Thoracic aorta (tissue), 2 donors: ENCODE measurements at places on chromosomes 1 and 21. TPM values are rescaled to one million over a fixed set of nuclear protein-coding genes. Genes with fewer than 3 reads are reported as not detected.

- DNase-seq = no peak
These were observed 23.8 kb upstream of the LDLRAP1 start for GRCh38 chr1:25519624-25520023.

- DNase-seq = no peak
These were observed 64.7 kb downstream of the SNRPE start for GRCh38 chr1:203926025-203926540.

DNA sequence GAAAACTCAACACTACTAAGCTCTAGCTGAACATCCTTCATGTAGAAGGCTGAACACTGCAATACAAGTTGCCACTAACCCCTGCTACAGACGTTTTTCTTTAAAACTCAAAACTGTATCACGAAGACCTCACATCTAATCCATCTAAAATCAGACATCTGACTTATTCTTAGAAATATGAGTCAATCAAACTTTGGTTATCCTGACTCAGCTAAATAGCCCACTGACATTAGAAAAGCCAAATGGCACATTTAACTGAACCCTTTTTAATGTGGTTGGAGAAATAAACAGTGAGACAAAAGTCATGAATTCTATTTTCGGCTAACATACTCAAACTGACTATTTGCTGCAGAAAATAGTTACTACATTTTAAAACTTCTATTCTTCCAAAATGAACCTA is 35.6 kb downstream of the WLS start:
- DNase-seq = no peak

- DNase-seq = no peak
These were observed 26.1 kb upstream of the STMN1 start for GRCh38 chr1:25932321-25932720.

DNA sequence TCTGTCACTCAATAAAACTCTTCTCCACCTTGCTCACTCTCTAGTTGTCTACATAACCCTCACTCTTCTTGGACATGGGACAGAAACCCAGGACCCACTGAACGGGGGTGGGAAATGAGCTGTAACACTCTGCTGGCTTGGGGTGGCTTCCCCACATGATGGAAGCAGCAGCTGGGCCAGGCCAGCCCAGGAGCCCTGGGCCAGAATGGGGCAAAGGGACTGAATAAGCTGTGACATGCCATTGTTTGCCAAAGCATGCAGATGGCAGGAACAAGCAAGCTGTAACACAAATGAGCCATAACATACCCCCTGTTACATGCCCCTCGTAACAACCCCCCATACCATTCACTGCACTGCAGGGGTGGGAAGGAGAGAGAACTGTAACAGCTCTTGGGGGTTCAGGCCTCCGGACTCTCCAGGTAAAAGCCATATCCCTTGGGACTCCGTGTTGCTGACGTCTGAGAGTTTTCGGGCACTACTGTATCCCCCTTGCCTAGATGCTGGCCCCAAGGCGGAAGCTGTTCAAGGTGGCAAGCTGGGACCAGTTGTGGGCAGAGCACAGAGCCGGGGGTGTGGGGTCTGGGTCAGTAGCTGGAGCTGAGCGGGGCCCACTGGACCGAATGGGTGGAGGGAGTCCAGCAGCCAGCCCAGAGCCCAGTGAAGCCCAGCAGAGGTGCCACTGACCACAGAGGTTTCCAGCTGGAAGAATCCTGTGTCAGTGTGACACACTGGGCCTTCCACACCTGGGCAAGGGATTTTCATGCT is 56.1 kb upstream of the DMRTB1 start:
- DNase-seq = no peak

- no peak for DNase-seq
These were observed 948.4 kb downstream of the MRPL39 start for GRCh38 chr21:24658926-24659325.

DNA sequence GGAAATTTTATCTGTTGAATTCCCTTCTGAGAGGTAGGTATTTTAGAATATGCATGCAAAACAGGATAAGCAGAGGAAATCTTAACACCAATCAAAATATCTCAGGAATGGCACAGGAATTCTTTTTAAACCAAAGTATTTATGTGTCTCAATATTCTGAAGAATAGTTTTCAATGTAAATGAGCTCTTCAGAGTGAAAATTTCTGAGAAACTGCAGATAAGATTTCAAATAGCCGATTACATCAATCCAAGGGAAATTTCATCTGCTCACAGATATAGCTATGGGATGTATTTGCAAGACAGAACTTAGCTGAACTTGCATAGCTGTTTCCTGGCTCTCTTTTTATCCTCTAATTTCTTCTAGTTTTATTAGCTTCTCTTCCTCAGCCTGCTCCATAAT is 209.5 kb downstream of the GRIK1 start:
- no peak for DNase-seq

HPCA gene
- total RNA-seq = not detected

MIXL1 gene
- not detected for total RNA-seq

OR2T2 gene
- total RNA-seq = not detected

NAV1 gene
- 126 TPM for total RNA-seq

ECM1 gene
- total RNA-seq = 54.0 TPM

- no peak for DNase-seq
These were observed 30.6 kb upstream of the NEK7 start for GRCh38 chr1:198125995-198126735.

FMO4 gene
- 10.6 TPM for total RNA-seq

DNA sequence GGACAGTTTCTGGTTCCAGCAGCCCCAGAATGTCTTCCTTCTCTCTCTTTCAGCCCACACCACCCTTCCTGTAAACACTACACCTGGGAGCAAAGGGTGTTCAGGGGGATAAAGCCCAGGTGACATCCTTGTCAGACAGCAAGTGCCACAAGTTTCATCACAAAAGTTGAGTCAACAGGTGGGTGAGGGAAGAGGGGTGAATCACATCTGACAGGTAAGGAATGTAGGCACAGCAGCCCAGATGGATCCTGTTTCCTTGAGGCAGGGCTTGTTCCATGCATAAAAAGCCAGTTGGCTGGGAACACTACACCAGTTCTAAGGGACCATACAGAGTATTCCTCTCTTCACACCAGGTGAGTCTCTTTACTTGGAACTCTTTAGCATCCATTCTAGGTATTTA is at the start of gene SPRR1B:
SPRR1B (plus strand) TSS at position 309 of the 400 bp plus-strand sequence. CDS start 1,143 bp downstream, outside the sequence.
- DNase-seq = no peak

KCNT2 gene
- total RNA-seq = 15.6 TPM

DNA sequence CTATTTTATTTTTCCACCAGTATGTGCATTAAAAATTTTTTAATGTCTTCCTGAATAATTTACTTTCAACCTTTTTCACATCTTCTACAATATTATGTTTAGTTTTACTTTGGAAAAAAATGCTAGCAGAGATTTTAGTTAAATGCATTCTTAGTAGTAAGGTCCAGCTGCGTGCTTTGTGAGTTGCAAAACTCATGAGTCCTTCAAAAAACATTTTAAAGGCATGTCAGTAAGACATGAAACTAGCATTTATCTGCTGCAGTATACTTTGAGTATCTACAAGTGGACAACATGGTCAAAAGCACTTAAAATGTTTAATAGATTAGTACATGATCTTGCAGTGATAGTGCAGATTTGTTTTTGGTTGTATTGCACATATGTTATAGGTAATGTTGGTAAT is 139.0 kb downstream of the HS2ST1 start:
- DNase-seq = no peak

GRCh38 chr1:234612352-234613127 is 2.6 kb upstream of the IRF2BP2 start:
- DNase-seq = peak; percentile 87

FCRL4 gene
- total RNA-seq = not detected

- no peak for DNase-seq
These were observed 280.3 kb downstream of the HMCN1 start for GRCh38 chr1:186014370-186015037.

GRCh38 chr1:94032637-94033036 is 88.3 kb downstream of the ABCA4 start:
- DNase-seq = no peak

GRCh38 chr1:183140633-183141032 is 45.4 kb upstream of the LAMC2 start:
- no peak for DNase-seq

- DNase-seq = no peak
These were observed 53.4 kb downstream of the GALNT2 start for GRCh38 chr1:230120289-230120920.
